ENCODE measurements at places on chromosomes 11 and 22.

DNA sequence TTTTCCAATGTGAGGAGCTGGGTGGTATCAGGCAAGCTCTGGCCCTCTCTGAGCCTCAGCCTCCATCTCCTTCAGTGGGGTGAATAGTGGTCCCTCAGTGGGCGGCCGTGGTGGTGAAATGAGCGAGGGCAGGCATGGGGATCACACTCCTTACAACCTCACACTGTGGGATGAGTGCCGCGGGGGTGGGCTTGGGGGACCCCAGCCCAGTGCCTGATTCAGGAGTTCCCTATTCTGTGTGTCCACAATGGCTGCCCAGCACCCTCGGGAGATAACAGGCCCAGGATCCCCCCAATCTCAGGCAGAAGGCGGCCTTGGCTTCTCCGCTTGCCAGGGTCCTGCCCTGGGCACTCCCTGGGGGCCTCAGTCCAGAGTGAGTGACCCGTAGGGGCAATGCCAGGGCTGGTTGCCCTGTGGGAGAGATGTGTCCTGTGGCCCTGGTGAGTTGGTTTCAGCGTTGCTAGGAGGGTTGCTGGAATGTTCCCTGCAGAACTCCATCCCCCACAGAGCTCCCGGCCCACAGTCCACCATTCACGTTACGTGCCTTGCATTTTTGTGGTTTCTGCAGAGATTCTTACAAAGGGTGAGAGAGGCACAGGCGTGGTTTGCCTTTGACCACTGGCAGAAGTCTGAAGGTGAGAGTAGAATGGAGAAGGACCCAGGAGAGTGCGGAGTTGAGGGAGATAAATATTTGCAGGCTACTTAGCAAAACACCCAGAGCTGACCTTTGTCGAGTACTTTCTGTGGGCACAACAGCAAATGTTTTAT, 2.9 kb downstream of the ALDH3B1 start:
- DNase-seq, result no peak

DNA sequence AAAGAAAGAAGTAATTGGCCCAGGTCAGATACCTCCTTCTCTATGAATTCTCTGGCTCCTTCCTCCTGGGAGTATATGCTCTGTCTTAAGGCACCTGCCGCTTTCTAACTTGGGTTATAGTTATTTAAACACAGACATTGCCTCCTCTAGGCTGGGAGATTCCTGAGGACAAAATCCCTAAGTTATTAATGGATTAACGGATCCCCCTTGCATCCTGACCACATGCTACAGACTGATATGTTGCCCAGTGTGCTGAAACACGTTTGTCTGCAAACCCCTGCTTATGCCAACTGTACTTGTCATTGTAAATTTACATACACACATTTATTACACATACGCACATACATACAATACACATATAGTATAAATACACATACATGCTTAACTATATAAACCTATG, 35.3 kb downstream of the PACSIN2 start:
- DNase-seq, result no peak

DNA sequence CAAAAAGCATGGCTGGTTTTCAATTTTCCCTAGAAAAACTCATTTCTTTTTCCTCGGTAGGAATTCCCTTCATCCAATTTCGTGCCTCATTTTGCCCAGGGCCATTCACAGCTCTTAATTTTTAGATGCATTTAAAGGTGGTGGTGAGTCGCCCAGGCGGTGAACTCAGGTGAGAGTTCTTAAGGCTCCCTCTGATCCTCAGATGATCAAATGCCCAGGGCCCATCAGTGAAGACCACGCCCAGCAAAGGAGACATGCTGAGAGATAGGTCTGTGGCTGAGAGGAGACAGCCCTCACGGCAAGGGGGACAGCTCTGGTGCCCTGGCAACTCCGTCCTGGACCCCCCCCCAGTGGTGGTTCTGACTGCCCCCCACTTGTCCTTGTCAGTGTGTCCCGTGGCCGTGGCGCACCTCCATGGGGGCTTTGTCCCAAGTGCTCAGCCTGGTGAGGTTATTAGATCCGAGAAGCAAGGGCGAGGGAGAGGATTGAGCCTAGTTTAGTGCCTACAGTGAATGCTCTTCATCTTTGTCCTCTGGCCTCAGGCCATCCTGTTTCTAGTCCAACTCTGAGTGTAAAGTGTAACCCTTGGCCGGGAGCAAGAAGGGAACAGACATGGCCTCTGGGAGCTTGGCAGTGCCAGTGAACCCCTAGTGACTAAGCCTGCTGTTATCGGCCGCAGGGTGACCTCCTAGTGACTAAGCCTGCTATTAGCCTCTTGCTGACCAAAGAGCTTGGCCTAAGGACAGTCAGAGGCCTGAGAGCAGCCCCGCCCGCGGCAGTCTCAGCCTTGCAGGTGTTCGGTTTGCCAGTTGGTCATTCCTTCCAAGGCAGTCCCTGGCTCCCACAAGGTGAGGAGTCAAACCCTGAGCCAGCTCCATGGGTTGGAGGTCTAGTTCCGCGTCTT, 83.5 kb downstream of the CTTN start:
- no peak for DNase-seq

GRCh38 chr22:27668828-27669797, 132.4 kb downstream of the MN1 start:
- peak; percentile 97 for DNase-seq

DNA sequence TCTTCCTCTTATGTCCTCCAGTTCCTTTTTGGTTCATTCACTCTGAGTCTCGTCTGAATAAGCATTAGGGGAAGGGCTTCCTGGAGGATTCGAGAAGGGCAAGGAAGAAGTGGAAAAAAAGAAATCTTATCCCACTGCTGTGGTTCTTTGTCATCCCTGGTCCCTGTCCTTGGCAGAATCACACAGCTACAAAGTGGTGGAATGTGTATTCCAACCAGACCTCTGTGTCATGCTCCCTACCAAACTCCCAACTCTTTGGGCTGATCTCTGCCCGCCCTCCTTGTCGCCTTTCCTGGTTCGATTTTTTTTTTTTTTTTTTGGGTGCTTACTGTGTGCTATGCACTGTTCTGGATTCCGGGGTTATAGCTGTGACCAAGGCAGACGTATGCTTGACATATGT, 61.0 kb downstream of the TEAD1 start:
- no peak for DNase-seq

DNA sequence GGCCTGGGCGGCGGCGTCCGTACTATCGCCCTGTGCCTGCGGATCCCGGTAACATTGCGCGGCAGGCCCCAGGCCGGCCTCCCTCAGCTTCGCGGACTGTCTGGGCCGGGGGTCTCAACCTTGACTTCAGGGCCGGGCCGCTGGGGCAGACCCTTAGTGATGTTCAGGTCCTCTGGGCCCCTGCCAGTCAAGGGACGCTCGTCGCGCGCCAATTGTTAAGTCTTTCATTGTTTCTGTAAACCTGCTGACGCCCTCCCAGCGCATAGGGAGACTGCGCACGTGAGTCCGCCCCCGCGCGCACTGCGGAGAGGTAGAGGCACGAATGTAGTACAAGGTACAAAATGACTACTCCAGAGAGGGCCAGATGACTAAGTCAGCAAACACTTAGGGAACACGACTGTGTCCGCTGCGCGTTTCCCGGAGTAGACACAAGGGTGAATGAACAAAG, 451 bp upstream of the HDHD5 start:
- DNase-seq, result peak; percentile 17

Data from common myeloid progenitor, CD34-positive (primary cell).